ENCODE measurements at places on chromosomes 1 and 21.
A peak's percentile ranks its signal among the peaks of the same experiment; 100 is the strongest.

DNA sequence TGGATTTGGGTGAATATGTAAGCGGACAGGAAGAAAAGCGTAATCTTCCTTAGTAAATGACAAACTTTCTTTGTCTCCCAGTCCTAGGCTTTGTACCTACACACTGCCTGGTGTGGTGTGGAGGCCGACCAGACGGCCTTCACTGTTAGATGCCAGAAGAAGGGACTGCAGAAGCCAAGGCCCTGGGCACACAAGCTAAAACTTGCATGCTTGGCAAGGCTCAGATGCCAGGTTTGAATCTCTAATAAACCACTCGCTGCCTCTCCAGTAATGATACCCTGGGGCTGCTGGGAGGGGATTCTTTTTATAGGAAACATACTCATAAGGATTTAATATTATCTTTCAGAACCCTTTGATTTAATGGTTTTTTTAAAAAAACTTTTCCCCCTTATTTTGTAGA, 263.8 kb downstream of the PTPRC start:
- no peak for DNase-seq

DNA sequence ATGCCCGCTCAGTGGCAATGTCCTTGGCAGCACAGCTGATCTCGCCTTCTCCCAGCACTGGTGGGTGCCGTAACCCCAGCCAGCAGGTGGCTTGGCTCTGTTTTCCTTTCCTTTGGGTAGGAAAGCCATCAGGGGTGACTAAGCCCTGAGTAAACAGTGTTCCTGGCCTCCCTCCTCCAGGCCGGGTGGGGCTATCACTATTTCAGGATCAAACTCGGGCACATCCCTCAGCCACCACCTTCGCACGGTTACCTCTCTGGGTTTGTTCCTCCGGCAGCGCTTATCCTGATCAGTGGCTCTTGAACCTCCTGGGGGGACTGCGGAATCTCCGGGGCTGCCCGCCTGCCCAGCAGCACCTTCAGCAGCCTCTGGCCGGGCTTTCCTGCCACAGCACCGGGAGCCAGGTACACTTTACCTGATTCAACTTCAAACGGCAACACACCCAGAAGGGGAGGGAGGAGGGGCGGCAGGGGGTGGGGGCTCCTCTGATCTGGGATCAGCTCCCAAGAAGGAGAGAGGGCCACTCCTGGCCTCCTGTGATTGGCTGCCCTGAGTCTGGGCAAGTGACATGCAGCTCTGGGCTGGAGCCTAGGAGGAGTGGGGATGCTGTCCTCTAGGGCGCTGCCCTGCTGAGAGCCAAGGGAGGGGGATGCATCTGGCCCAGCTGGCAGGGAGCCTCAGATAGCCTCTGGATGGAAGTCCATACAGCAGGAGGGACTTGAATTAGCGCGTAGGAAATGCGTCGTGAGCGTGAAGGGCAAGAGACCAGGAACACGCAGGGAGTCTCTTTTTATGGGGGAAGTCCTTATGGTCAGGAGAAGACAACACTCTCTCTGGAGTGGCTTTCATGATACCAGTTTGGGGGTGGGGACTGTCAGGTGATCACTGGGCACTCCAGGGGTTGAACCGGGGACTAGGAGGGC, at the start of gene ASCL5:
ASCL5 (minus strand) TSS at position 353 of the 923 bp plus-strand sequence. CDS start 11,812 bp downstream, outside the sequence.
- no peak for DNase-seq

- DNase-seq, result no peak
Observed at GRCh38 chr1:246338546-246338945, 168.5 kb downstream of the SMYD3 start.

- no peak for DNase-seq
Observed at GRCh38 chr1:103247517-103247916, 139.2 kb upstream of the COL11A1 start.

DNA sequence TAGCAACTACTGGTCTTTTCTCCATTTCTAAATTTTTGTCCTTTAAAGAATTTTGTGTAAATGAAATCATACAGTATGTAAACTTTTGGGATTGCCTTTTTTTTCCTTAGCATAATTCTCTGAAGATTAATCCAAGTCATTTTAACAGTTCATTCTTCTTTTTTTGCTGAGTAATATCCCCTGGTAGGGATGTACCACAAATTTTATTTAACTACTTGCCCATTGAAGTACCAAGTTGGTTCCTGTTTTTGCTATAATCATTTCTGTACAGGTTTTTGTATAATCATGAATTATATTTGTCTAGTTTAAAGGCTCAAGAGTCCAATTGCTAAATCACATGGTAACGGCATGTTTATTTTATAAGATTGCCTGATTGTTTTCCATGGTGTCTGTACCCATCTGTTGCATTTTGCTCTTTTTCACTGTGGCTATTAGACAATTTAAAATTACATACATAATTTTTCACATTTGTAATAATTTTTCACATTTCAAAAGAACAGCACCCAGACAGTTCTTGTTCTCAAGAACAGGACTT, 891.1 kb downstream of the USP25 start:
- DNase-seq, result no peak

DNA sequence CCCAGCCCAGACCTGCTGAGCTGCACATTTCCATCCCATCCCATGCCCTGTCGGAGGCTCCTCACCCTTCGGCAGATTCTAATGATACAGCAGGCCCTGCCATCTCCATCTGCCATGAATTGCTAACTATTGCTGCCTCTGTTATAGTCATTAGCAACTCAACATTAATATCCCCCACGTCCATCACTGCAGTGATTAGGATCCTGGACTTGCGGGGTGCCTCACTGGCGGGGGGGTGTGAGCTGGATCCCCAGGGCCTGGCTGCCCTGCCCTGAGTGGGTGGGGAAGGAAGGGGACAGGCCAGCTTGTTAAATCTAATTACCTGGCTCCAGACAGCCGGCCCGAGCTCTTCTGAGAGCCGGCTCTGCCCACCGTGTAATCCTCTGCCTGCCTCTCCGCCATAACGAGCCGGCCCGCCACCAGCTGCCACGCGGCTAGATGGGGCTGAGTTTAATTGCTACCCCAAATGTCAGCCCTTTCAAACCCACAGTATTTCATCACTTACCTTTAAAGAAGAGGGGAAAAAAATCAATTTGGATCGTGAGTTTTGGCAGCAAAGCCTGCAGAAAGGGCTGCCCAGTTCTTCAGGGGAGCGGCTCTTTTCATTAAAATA, 227.3 kb upstream of the CSF3R start:
- no peak for DNase-seq

- no peak for DNase-seq
Observed at GRCh38 chr1:56854521-56855099, at the start of gene C8A. Gene C8A (plus strand): TSS chr1:56854797. CDS start chr1:56854902, 105 bp downstream.

DNA sequence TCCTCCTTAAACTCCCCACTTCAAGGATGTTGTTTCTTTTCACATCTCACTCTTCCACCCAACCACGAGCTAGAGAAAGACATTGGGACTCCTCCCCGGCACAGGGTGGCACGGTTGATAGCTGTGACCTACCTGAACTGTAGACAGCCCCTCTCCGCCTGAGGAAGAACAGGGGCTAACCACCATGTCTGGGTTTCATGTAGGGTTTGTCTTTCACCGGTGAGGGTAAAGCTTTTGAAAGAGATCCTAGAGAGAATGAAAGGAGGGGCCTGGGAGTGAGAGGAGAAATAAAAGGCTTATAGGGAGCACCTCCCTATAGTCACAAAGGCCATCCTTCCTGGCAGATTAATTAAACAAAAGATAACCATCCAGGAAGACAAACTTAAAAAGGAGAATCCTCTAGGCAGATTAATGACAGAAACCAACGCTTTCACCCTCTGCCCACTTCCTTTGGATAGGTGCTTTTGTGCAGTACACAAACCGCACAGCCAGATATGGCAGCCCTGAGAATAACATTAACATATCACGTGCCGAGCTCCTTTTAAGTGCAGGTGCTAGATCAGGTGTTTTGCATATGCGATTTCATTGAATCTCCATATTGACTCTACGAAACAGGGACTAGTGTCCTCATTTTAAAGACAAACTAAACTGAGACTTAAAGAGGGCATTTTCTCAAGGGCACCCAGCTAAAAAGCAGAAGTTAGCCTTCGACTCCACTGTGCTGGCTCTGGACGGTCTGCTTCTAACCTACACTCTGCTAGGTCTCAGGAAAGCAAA, 178.1 kb upstream of the RUNX1 start:
- peak; percentile 55 for DNase-seq

DNA sequence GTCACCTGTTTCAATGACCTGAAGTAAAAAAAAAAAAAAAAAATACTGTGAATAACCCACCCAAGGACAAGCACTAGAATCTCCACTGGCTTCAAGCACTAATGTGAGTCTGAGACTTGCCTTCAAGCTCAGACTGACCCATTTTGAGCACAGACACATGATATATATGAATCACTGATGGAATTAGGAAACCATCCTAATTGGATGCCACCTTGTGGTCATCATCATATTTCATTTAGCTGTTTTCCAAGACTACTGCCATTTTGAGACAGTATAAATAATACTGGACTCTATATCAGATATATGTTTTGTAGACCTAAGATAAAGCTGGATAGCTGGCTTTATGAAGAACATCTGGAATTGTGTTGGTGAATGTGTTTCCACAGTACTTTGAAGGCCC, 1232.0 kb downstream of the KCNT2 start:
- no peak for DNase-seq

DNA sequence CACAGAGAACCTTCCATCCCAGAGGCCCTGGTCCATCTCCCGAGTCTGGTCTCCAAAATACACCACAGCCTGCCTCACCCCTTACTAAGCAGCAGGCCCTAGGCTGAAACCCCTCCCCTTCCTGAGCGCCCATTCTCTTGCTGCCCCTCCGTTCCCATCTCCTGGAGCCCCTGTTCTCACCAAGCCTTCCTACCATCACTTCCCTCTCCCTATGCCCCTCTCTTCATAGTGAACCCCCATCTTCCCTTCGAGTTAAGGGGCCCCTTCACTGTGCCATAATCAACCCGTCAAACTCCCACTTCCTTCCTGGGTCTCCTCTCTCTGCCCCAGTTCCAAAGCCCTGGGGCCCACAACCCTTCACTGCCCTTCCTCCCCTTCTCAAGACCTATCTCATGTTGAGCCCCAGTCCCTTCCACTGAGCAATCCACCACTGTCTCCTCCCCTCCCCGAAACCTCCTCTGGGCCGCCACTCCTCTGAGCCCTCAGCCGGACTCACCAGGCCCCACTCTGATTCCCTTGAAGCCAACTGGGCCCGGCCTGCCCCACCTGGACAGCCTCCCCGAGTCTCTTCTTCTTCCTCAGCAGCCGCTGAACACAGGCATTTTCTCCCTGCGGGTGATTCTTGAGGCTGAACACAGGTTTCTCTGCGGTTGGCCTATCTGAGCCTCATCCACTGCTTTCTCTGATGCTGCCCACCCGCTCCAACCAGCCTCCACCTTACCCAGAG, 42.2 kb upstream of the WASF2 start:
- DNase-seq, result no peak

DNA sequence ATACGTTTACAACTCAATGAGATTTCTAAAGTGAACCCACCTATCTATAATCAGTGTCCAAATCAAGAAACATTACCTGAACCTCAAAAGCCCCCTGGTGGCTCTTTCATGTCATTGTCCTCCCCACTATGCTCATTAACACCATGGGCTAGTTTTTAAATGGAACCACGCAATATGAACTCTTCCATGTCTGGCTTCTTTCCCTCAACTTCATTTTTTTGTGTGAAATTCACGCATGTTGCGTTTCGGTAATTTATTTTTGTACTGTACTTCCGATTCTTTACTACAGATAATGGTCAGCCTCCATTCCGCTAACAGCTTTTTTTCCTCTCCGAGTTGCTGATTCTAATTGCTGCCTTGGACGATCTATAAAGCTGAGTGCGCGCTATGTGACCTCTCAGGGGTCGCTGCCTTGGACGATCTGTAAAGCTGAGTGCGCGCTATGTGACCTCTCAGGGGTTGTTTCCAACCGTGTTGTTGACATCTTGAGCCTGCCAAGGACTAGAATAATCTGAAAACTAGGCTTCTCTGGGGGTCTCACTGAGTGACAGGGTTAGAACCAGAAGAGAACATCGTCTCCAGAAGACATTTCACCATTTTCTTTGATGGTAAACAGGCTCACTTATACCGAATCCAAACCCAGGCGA, 1.1 kb upstream of the CACYBP start:
- DNase-seq, result peak; percentile 61

GRCh38 chr21:26850116-26850643, 5.0 kb upstream of the ADAMTS1 start:
- no peak for DNase-seq

DNA sequence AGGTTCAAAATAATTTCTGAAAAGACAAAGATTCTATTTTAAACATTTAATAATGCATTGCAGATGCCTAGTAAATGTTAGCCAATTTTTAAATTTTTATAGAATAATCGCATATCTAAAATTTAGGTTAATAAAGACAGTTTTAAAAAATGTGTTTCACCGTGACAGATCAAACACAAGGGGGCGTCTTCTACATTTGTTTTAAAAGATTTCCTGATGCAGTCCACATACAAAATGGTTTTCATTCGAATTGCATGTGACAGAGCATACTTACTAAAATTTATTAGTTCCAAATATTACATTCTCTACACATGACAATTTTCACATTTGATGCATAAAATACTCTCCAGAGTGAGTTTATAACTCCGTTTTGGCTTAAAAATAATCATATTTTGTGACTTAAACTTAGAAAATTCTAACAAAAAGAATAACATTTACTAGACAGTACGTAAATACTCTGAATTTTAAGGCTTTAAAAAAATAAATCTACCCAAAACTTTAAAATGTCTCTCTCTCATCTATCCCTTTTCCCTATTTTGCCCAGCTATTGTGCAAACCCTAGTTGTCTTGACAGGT, 75.5 kb downstream of the ADAMTS1 start:
- DNase-seq, result no peak

GRCh38 chr1:212034516-212035122, 738 bp downstream of the INTS7 start:
- DNase-seq, result no peak

DNA sequence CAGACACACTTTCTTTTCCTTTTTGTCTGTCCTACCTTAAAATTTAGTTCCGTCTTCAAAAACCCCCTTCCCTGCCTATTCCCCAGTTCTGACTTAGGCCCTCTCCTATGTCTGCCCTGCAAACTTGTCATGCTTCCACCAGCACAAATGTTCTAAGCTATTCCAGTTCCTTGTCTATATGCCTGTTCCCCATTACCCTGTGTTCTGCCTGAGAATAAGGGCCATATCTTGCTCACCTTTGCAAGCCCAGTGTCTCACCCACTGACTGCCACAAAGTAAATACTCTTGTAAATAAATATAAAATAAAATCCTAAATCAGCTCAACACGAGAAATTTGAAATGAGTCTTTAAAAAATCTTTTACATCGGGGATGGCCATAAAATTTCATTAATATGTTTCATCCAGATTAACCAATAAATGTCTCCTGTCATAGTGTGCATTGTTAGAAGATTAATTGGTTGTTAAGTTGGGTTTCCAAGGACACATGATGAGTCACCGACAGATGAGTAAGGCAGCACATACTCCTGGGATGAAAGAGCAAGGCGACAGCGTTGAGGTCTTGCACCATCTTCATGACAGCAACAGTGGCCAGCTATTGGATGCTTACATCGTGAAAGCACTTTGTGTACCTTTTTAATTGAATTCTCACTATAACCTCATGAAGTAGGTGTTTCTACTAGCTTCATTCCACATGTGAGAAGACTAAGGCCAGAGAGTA, 92.6 kb upstream of the NGF start:
- no peak for DNase-seq

All from stimulated activated naive CD8-positive, alpha-beta T cell treated with anti-CD3 and anti-CD28 coated beads, Interleukin-15, amount 100 ng/mL, for 72 hours (primary cell).